NCI-H1930 (cell line): ENCODE measurements at places on chromosomes 1 and 21.

- DNase-seq, result no peak
Observed at GRCh38 chr1:71862756-71863155, 419.6 kb downstream of the NEGR1 start.

DNA sequence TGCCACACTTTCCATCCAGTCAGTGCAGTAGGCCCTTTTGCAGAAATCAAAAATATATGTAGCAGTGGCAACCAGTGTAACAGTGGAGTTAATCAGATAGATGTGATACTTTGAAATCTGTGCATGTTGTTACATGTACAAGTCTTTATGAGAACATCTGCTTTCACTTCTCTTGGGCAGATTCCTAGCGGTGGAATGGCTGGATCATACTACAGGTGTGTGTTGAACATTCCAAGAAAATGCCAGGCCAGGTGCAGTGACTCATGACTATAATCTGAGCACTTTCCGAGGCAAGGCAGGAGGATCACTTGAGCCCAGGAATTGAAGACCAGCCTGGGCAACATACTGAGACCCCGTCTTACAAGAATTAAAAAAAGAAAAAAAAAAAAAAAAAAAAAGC lies 55.3 kb downstream of the GNB1 start:
- no peak for DNase-seq

- DNase-seq, result no peak
Observed at GRCh38 chr1:4650481-4650880, 3.9 kb upstream of the AJAP1 start.

- no peak for DNase-seq
Observed at GRCh38 chr1:12626888-12627287, 8.9 kb upstream of the DHRS3 start.

- no peak for DNase-seq
Observed at GRCh38 chr1:100931716-100932115, 35.8 kb downstream of the SLC30A7 start.

- no peak for DNase-seq
Observed at GRCh38 chr1:65494671-65495070, 74.2 kb downstream of the LEPR start.

- no peak for DNase-seq
Observed at GRCh38 chr1:97721221-97721620, 199.6 kb downstream of the DPYD start.

- peak; percentile 69 for DNase-seq
Observed at GRCh38 chr1:179586107-179586823, 5.4 kb upstream of the TDRD5 start.

DNA sequence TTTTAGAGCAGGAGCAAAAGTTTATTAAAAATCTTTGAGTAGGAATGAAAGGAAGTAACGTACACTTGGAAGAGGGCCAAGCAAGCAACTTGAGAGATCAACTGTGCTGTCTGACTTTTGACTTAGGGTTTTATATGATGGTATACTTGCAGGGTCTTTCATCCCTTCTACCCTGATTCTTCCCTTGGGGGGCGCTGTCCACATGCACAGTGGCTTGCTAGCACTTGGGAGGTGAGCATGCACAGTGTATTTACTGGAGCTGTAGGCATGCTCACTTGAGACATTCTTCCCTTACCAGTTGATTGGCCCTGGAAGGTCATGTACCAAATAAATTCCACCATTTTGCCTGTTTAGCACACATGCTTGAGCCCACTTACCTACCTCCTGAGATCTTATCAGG lies 1001.3 kb upstream of the ADGRL2 start:
- DNase-seq, result no peak

DNA sequence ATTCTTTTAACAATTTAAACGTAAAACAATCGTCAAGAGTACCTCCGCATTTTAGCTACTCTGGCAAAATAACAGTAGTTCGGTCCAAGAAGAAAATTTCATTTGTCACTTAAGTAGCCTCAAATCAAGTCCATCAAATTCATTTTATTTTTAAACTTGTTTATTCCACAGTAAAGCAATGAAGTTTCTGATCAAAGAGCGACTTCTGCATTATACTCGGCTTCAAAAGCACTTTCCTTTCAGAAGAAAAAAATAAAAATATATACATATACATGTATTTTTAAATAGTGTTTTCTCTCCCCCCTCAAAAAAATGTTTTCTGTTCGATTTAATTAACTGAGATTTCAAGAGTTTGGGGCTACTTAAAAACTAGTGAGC lies 115.0 kb downstream of the RERE start:
- DNase-seq, result no peak

DNA sequence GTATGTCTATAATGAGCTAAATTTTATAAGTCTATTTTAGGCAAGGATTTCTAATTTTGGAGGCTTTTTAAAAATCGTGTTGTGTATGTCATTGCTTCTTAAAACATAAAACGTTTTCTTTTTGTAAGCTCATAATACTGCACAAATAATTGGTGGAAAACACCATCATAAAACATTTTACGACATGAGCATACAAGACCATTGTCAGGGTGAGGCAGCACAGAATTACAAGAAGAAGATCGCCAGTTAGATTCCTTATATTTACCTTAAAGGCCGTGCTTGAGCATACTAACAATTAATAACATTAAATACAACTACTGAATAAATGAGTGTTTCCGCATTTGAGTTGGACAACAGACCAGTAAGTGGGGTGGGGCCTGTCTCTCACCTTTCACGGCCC lies 19.1 kb upstream of the LMX1A start:
- DNase-seq, result no peak

GRCh38 chr1:205925736-205926135 lies 17.5 kb downstream of the SLC26A9 start:
- DNase-seq, result peak; percentile 10

DNA sequence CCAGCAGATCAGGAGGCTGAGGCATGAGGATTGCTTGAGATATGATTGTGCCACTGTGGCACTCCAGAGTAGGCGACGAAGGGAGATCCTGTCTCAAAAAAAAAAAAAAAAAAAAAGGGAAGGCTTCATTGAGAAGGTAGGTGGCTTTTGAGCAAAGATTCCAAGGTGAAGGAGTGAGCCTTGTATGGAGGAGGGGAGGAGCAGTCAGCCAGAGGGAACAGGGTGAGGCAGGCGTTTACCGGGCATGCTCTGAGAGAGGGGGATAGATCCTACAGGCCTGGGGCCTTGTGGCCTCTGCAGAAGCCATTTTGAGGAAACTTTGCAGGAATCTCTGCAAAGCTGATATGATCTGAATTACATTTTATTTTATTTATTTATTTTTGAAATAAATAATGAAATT lies 5.1 kb upstream of the HDAC1 start:
- no peak for DNase-seq

GRCh38 chr1:28097100-28097472 lies 8.7 kb upstream of the EYA3 start:
- DNase-seq, result no peak

GRCh38 chr21:18443701-18444100 lies 40.1 kb upstream of the TMPRSS15 start:
- DNase-seq, result no peak

GRCh38 chr21:32717851-32718316 lies 9.9 kb downstream of the SYNJ1 start:
- DNase-seq, result no peak

GRCh38 chr1:89712420-89712819 lies 79.5 kb downstream of the LRRC8C start:
- no peak for DNase-seq

GRCh38 chr1:43239484-43239883 lies 30.3 kb upstream of the TMEM125 start:
- no peak for DNase-seq

- no peak for DNase-seq
Observed at GRCh38 chr1:54701066-54701465, 14.6 kb upstream of the TTC4 start.

DNA sequence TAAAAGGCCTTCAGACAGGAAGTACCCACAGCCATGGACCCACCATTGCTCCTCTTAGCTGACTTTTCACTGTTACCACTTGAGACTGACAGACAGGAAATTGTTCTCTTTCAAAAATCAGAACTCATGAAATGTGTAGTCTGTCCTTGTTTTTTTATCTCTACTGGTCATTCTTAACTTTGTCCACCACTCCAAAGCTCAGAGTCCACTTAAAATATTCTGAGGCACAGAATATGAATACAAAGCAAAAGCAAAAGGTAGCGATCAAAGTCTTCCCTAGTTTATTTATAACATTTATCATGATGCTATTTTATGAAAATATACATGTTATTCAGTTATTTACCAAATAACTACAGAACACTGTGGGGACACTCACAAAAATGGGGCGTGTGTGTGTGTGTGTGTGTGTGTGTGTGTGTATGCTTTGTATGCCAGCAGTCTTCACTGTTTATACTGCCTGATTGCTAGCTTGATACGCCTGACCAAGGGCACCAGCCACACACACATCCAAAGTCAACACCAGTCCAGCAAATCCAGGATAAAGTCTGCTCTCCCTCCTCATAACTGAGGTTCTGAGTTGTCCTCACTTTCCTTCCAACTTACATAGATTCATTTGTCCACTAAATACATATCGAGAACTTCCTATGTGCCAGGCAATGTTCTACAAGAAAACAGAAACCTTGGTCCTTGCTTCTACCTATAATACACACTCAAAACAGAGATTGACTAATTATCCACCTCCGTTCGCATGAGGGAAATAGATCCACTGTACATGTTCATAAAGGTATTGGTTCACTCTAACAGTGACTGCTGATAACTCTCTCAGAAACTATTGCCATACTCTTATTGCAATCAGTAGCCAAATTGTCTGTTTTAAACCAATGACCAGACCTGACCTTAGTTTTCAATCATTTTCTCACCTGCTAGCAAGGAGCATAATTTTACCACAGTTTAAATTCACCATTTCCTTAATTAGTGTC lies 79.4 kb downstream of the ERICH3 start:
- DNase-seq, result no peak

GRCh38 chr1:209249280-209249670 lies 334.2 kb upstream of the CAMK1G start:
- DNase-seq, result no peak

DNA sequence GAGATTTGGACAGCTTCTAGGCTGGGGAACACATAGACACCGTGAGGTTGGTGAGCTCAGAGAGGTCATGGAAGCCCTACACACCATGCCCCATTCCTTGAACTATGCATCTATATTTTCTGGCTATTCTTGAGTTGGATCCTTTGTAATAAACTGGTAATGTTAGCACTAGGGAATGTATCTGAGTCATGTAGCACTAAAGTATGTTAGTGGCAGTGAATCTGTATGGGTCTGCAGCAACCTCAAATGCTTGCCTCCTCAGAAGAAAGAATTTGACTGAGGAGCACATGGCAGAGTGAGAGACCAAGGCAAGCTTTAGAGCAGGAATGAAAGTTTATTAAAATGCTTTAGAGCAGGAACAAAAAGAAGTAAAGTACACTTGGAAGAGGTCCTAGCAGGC lies 43.7 kb upstream of the LRRC7 start:
- DNase-seq, result no peak

- no peak for DNase-seq
Observed at GRCh38 chr1:167705250-167705649, 16.5 kb upstream of the MPZL1 start.

DNA sequence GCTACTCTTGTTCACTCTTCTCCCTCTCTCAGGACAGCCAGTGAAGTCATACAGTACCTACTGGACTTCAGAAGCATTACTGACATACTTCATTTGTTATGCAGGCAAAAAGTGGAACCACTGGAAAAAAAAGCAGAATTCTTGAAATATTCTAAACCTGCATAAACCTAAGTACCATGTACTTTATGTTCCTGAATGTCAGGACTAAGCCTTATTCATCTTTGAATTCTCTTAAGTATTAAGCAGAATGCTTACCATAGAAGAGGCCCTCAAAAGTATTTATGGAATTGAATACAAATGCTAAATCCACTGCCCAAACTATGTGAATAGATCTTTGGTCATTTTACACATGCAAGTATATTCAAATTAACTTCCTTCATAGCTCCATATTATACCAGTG lies 7.8 kb downstream of the PSMB2 start:
- DNase-seq, result no peak

GRCh38 chr1:43324810-43325209 lies 12.8 kb upstream of the MPL start:
- DNase-seq, result no peak

DNA sequence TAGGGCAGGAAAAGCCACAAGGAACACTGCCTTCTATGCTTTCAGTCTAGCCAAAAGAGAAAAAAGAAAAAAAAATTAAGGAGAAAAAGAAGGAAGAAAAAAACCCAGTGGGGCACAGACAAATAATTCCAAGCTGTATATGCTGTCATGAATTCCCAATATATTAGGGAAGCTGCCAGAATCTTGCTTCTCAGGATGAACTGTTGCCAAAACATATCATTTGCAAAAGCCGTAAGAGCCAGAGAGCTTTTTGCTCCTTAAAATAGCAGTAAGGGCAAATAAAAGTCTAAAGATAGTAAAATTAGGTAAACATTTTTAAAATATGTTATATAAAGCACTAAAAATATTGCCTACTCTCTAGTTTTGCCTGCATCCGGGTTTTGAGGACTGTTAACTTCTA lies 52.1 kb downstream of the PGM1 start:
- no peak for DNase-seq

GRCh38 chr1:4962836-4963235 lies 308.4 kb downstream of the AJAP1 start:
- no peak for DNase-seq

DNA sequence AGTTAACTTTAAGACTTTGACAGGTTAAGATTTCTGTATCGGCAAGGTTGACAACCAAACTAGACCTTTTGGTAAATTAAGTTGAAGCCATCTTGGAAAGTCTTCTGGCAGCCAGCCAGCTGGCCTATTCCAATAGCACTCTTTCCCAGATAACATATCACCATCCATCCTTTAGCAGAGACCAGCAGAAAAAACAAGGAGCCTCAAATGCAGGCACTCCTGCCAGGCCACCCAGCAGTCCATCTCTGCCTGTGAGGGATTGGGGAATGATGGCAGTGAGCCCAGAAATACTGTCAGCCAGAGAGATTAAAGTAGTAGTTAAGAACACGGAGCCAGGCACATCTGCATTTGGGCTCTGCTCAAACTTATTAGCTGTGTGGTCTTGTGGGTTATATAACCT lies 19.4 kb downstream of the ZBTB40 start:
- DNase-seq, result no peak

- no peak for DNase-seq
Observed at GRCh38 chr21:45440736-45441350, 35.9 kb downstream of the COL18A1 start.

DNA sequence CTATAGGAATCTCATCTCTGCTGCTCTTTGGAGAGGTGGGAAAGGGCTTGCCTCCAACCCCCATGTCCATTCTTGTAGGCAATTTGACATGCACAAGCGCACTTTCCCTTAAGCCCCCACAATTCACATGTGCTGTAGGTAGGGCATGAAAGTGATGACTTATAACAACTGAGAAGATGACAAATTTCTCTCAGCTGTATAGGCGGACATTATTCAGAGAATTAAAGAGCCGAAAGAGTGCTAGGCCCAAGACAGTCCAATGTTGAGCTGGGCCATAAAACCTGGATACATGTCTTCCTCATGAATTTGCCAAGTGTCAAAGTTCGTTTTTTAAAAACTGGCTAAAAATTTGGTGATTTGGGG lies 106.3 kb upstream of the LYPLAL1 start:
- DNase-seq, result no peak
